HEK293T (cell line): ENCODE measurements at places on chromosomes 2 and 18.

- no peak for DNase-seq
Observed at GRCh38 chr2:74345272-74345943, 2.2 kb upstream of the SLC4A5 start.

GRCh38 chr2:108982259-108982679, 6.8 kb downstream of the EDAR start:
- no peak for DNase-seq

DNA sequence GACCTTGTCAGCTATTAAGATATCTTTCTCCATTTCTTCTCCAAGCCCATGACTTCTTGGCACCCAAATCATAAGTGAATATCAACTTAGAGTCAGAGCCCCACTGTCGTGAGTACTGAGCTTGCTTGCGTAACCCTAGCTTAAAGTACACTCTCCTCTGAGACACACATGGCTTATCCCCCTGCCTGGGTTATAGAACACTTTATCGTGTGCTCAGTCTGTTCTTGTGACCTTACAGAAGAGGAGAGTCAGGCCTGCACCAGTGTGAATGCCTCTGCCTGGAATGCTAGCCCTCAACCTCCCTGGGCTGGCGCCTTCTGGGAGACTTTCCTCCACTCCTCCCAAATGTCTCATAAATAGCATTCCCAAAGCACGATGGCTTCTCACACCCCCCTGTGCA, 79.3 kb downstream of the CEP192 start:
- no peak for DNase-seq

DNA sequence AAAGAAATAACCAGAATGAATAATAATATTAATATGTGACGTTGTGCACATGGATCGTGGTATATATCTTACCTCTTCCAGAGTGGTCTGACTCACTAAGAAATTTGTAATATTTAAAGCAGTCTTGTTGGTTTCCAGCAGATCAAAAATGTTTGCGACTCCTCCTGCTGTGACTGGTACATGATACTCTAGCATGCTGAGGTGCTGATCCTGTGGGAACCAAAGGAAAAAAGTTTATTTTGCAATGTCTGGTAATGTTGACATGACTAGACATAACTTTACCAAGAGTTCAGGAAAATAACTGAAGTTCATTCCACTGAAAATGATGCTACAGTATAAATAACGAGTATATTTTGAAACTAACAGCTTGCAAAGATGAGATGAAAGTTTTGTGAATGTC, 124.5 kb upstream of the BARD1 start:
- DNase-seq, result no peak

- no peak for DNase-seq
Observed at GRCh38 chr2:156077041-156077742, 255.3 kb downstream of the NR4A2 start.

DNA sequence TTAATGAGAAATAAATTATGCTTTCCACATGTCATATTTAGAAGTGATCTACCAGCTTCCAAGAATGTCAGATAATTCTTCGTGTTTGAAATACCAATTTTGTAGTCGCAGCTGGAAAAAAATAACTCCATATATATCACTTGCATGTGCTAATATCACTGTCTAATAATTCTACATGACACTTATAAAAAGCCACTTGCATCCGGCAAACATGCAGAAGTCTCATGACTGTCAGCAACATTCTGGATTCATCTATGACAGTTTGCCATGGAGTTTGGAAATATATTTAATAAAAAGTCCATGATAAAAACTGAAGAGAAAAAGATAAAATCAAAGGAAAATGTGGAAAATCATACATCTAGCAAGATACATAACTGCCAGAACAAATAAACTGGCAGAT, 1784.4 kb downstream of the SUCLG1 start:
- DNase-seq, result no peak

GRCh38 chr2:236393101-236393500, 128.9 kb upstream of the ASB18 start:
- no peak for DNase-seq
